ENCODE measurements at places on chromosomes 12 and 14.

DNA sequence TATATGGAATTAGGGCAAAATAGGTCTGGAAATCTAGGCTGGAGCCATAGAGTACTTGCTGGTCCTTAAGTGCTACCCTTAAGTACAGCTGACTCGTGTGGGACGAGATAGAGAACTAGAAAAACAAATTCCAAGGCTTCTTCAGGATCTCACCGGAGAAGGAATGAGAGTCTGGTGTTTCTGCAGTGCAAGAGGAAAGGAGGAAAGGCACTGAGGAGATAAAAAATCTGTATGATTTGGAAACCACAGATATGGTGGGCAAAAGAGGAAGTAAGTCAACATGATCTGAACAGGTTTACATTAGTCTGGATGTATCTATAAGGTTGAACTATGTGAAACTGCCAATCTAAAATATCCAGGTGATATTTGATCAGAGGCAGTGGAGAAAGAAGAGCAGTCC is 134.4 kb upstream of the SOX5 start:
- peak overlapping the region; percentile 30 for H3K27ac ChIP-seq
- peaks cover 56% of the 10 kb centered on the region for H3K4me1 ChIP-seq
- DNase-seq = no peak
- H3K4me3 ChIP-seq = no peak overlapping the region

GRCh38 chr12:108214486-108214885 is 85.4 kb downstream of the WSCD2 start:
- H3K27me3 ChIP-seq = no peaks in the 10 kb centered on the region
- H3K4me1 ChIP-seq = no peaks in the 10 kb centered on the region
- no peak overlapping the region for H3K4me3 ChIP-seq
- no peak overlapping the region for H3K27ac ChIP-seq

DNA sequence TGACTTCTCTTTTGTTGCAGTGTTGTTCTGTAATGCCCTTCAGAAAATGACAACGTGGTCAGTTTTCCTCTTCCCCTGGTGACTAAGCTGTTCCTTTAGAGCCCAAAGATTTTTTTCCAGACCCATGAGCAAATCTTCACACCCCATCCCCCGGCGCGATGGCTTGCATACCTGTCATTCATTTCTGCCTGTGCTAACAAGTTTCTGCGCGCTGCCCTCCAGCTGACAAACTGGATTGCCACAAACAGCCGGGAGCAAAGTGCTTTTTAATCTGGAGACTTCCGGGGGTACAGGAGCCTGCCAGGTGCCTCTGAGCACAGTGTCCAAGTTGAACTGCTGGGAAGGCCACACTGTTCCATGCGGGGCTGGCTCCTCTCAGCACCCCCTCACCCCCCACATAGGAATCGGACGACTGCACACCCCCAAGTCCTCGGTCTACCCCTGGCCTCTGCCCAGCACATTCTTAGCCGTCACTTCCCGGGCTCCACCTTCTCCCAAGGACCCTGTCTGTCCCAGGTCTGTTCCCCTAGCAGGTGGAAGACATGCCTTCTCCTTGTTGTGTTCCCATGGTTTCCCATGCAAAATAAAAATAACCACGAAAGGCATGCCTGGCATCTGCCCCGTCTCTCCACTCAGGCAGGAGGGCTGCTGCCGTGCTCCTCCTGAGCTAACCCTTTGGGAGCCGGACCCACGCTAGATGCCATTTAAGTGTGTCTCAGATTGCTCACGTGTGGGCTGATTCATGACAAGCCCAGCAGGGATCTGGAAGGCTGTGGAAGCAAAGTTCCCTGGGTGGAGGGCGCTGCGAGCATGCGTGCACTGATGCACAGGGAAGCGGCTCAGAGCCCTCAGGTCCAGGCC is 14.1 kb downstream of the RILPL1 start:
- H3K4me3 ChIP-seq = no peak overlapping the region
- no peak for DNase-seq
- H3K27me3 ChIP-seq = no peaks in the 10 kb centered on the region
- H3K36me3 ChIP-seq = no peaks in the 10 kb centered on the region
- H3K27ac ChIP-seq = no peak overlapping the region

DNA sequence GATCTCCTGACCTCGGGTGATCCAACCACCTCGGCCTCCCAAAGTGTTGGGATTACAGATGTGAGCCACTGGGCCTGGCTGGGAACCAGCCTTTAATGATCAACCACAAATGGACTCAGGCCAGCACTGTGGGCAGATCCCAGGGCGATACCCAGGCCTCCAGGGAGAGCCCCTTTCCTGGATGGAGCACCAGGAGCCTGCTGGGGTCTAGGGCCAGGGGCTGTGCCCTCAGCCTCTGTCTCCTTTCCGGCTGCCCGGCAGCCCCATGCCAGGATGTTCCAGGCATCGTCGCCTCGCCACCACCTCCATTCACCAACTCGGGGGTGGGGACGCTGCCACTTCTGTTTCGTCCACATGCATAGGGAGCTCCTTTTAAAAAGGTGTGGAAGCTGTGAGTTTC is 2.3 kb downstream of the ADGRD1 start:
- H3K27me3 ChIP-seq = no peaks in the 10 kb centered on the region
- DNase-seq = no peak
- H3K4me1 ChIP-seq = peaks cover 17% of the 10 kb centered on the region
- H3K4me3 ChIP-seq = no peak overlapping the region

DNA sequence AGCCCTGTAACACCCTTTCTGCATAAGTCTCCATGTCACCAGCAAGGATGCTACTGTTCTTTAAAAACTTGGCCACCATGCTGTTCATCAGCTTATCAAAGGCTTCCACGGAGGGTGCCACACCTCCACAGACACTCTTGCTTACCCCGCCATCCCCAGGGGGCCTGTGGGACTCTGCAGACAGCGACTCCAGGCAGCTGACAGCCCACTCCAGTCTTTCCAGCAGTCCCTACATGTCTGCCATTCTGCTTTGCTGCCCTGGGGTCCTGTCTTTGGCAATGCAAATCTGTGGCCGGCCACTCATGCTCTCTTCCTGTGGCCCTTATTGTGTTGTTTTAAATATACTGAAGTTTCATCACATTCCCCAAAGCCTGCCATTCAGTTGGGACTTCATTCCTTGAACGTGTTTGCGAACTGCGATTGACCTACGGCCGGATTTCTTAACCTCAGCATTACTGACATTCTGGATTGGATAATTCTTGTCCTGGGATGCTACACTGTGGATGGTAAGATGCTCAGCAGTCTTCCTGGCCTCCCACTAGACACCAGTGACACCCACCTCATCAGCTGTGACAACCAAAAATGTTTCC is 125.6 kb downstream of the FOXN3 start:
- DNase-seq = no peak
- H3K4me1 ChIP-seq = peaks cover 32% of the 10 kb centered on the region
- H3K4me3 ChIP-seq = no peak overlapping the region
- H3K36me3 ChIP-seq = no peaks in the 10 kb centered on the region
- no peak overlapping the region for H3K27ac ChIP-seq

GRCh38 chr12:64486657-64487056 is 34.7 kb downstream of the TBK1 start:
- no peak overlapping the region for H3K4me3 ChIP-seq
- no peak for DNase-seq
- no peaks in the 10 kb centered on the region for H3K4me1 ChIP-seq
- no peak overlapping the region for H3K27ac ChIP-seq

DNA sequence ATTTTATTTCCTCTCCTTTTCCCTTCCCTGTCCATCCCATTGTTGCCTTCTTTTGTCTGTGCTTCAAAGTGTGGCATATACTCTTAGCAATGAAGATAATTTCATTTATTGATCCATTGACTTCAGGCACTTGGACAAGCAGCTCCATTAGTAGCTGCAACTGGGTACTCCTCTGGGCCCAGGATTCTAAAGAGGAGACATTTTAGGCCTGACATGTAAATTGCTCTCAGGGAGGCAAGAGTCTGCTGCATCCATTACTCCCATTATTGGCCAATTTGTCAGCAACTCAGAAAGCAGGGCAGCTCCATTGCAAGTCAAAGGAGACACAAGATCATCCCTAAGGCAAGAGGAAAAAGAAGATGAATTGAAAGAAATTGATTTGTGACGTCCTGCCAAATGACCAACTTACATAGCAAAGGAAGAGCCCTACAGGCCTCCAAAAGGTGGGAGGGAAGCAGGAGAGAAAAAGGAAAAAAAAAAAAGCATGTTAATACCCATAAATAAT is 1094.1 kb upstream of the FLRT2 start:
- no peak overlapping the region for H3K4me3 ChIP-seq

DNA sequence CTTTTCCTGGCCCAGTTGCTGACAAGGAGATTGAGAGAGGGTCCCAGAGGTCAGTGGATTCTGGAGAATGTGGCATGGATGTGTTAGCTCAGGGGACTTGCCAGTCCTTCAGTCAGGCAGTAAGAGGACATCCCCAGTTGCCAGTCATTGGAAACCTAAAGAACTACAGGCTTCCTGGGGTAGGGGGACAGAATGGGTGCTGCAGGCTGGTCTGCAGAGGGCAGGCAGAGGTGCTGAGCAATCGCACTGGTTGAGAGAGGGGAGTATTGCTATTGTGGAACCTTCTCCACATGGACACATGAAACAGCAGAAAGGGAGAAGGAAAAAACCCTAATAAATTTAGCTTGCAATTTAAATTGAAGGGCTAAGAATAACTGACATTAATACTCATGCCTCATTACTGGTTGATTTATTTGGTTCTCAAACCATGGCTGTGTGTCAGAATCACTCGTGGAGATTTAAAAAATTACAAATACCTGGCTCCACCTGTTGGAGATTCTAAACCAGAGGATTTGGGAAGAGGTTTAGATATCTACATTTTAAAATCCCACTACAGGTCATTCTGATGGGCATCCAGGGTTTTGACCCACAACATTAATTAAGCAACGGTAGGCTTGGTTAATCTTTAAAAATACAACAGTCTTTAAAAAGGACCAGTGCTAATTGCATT is 71.2 kb upstream of the SLC38A2 start:
- H3K4me3 ChIP-seq = no peak overlapping the region
- no peak overlapping the region for H3K27ac ChIP-seq
- DNase-seq = no peak
- H3K4me1 ChIP-seq = no peaks in the 10 kb centered on the region
- no peaks in the 10 kb centered on the region for H3K36me3 ChIP-seq
- no peaks in the 10 kb centered on the region for H3K27me3 ChIP-seq

DNA sequence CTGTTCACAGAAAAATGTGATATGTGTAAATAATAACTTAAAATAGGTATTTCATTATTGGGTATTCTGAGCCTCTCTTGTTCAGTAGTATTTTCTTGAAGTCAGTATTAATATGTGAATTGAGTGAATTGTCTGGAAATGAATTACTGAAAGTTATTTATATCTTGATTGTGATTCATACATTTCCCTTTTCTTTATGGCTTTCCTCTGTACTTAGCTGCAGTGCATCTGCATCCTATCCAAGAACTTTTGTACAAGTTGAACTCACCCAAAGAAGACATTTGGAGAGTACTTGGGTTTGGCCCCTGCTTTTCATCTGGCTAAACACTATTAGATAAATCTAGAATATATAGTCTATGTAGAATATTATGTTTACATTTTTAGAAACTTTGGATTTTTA is 326.0 kb downstream of the RAD51B start:
- H3K27me3 ChIP-seq = no peaks in the 10 kb centered on the region
- no peak overlapping the region for H3K4me3 ChIP-seq
- DNase-seq = no peak
- peaks cover 9% of the 10 kb centered on the region for H3K4me1 ChIP-seq

GRCh38 chr14:103700753-103701490 is 14.3 kb downstream of the XRCC3 start:
- no peaks in the 10 kb centered on the region for H3K36me3 ChIP-seq
- no peaks in the 10 kb centered on the region for H3K4me1 ChIP-seq
- no peaks in the 10 kb centered on the region for H3K27me3 ChIP-seq
- no peak for DNase-seq

DNA sequence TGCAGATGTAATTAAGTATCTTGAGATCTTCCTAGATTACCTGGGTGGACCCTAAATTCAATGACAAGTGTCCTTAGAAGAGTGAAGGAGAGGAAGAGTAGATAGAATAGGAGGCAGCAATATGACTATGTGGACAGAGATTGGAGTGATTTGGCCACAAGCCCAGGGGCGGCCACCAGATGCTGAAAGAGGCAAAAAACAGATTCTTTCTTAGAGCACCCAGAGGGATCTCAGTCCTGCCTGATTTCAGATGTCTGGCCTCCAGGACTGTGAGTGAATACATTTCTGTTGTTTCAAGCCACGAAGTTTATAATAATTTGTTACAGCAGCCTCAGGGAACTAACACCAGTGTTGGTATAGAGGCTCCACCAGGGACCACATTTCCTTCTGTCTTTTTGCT is 67.3 kb downstream of the DACT1 start:
- H3K36me3 ChIP-seq = no peaks in the 10 kb centered on the region
- H3K4me1 ChIP-seq = peaks cover 18% of the 10 kb centered on the region
- no peak for DNase-seq
- H3K4me3 ChIP-seq = no peak overlapping the region
- no peak overlapping the region for H3K27ac ChIP-seq

DNA sequence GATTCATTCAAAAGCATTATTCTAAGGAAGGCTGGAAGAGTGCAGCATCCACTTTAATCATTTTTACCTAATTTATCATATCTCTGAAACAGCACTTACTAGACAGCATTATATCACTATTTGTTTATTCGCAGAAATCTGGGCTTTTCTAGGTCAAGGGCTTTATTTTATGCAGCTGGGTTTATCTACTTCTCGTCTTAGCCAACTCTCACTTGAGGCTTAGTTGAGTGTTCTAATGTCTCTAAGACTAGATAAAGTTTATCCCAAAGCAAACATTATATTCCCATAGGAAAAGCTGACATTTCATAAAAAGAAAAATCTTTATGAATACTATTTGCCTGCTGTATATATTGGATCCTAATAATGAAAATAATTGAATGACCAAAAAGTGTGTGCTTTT is 720.8 kb upstream of the FLRT2 start:
- H3K4me1 ChIP-seq = no peaks in the 10 kb centered on the region
- DNase-seq = no peak
- no peaks in the 10 kb centered on the region for H3K27me3 ChIP-seq
- no peak overlapping the region for H3K27ac ChIP-seq
- H3K36me3 ChIP-seq = no peaks in the 10 kb centered on the region

DNA sequence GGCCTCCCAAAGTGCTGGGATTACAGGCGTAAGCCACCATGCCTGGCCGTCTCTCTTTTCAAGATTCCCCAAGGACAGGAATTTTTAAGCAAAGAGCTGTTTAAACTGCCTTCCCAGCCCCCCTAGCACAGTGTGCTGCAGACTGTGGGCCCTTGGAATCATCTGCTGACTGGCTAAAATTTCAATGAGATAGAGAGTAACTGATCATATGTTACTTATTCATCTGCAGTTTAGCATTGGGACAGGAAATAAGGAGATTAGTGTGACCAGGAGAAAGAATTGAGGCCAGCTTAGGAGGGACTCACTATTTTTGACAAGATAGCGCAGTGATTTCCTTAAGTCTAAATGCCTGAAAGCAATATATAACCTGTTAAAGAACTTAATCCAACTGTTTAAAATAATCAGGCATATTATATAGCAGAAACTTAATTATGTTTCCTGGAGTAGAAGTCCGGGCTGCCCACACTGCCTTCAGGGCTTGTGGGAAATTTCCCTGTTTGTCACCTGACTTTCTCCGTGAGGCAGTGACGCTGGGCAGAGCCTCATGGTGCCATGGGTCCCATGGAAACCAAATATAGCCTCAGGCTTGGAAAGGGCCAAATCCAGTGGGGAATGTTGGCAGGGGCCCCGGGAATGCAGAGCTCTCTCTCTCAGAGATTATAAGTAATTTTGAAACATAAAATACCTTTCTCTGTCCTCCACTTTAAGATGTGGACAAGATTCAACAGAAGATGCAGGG is 22.8 kb upstream of the CEBPE start:
- DNase-seq = no peak
- no peak overlapping the region for H3K27ac ChIP-seq
- no peaks in the 10 kb centered on the region for H3K36me3 ChIP-seq
- H3K4me1 ChIP-seq = peaks cover 10% of the 10 kb centered on the region
- H3K4me3 ChIP-seq = no peak overlapping the region

All from neural progenitor cell (in vitro differentiated cells).